ENCODE measurements at places on chromosomes 7 and 10. TPM values are rescaled to one million over a fixed set of nuclear protein-coding genes. Genes with fewer than 3 reads are reported as not detected.
A peak's percentile ranks its signal among the peaks of the same experiment; 100 is the strongest.

ITPRID1 gene
- not detected for polyA plus RNA-seq

LEP gene
- 0.73 TPM for polyA plus RNA-seq

GRCh38 chr7:157693071-157693520, 356.3 kb downstream of the DNAJB6 start:
- no peak for DNase-seq

DNA sequence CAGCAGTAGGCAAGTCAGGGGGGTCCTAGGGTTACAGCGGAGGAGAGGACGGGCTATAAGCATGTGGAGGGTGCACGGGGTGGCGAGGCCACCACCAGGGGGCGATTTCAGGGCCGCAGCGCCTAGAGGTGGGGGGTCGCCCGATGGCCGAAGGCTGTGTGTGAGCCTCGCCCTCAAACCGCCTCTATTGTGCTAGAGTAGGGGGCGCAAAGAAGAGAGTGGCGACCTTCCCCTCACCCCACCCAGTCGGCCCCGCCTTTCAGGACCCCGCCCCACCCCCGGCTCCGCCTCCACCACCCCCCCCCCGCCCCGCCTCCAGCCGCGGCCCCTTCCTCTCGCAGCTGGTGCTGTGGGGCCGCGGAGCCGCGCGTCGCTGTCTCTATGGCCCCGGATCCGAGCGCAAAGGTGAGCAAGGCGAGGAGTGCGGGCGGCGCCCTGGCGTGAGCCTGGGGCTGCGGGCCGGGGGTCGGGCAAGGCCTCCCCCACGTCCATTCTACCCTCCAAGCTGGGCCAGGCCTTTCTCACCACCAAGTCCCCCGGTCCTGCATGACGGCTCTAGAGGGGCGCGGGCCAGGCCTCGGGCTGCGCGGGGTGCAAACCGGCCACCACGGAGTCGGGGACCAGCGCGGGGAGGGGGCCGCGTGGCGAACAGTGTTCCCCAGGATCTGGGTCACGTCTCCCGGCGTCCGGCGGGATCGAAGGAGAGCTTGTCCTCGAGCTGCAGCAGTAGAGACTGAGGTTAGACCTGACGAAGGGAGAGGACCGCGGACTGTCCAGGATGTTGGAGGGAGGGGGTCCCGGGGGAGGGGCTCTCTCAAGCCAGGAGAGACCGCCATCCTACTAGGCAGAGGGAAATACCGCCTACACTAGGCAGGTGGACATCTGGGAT, at the start of gene SEMA4G:
TSS of gene SEMA4G (plus strand) at position 318 of the 889 bp plus-strand sequence. CDS start 3,409 bp downstream, outside the sequence.
- peak; percentile 23 for DNase-seq

NPY4R gene
- polyA plus RNA-seq, result not detected

DNA sequence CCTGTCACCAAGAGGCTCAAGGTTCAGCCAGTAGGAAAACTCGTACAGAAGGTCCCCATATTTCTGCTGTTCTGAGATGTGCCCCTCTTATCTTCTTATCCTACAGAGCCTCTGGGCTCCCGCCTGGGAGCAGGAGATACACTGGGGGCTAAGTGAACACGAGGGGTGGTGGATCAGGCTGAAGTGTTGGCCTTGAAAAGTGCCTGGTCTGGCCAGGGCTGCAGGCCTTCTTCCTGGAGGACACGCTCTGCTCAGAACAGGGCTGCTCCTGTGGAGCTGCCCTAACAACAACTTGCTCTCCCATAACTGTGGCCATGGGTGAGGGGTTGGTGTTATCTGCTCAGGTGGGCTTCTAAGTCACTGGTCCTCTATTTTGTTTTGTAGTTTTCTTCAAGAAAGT, 33.7 kb downstream of the C10orf120 start:
- no peak for DNase-seq

ACTL6B gene
- not detected for polyA plus RNA-seq

DNA sequence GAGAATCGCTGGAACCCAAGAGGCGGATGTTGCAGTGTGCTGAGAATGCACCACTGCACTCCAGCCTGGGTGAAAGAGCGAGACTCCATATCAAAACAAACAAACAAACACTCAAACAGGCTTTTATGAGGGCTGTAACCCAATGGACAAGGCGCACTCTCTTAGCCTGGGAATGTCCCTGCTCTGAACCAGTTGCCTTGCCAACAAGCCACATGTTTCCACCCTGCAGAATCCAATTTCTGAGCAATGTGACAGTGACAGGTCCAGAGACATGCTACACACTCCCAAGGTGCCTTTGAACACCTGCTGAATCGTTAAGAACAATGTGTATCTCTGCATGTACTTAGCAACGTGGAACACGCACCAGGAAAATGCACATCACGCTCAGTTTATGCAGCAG, 186.8 kb upstream of the AUTS2 start:
- no peak for DNase-seq

- no peak for DNase-seq
Observed at GRCh38 chr10:131982796-131983195, 1.1 kb upstream of the BNIP3 start.

FXYD4 gene
- not detected for polyA plus RNA-seq

- no peak for DNase-seq
Observed at GRCh38 chr7:50564640-50565558, at the start of gene DDC. DDC (minus strand) TSS chr7:50565405; CDS start chr7:50544085, 21,320 bp downstream.

DNA sequence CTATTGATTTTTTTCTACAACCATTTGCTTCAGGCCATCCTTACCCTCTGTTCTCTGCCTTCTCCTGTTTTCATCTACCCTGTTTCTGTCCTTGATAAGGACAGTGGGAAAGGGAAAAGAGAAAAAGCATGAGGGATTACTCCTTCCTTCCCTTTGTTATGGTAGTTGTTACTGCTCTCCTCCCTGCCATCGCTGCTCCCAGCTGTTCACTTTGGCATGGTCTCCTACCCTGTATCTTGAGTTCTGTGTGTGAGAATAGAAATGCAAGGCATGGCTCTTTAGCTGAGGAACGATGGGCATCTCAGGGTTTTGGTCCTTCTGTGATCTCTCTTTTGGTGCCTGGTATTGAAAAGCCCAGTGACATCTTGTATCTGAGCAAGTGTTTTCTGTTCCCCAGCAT, 6.4 kb downstream of the CCSER2 start:
- no peak for DNase-seq

- DNase-seq, result no peak
Observed at GRCh38 chr10:60948851-60949250, 4.9 kb upstream of the RHOBTB1 start.

DNA sequence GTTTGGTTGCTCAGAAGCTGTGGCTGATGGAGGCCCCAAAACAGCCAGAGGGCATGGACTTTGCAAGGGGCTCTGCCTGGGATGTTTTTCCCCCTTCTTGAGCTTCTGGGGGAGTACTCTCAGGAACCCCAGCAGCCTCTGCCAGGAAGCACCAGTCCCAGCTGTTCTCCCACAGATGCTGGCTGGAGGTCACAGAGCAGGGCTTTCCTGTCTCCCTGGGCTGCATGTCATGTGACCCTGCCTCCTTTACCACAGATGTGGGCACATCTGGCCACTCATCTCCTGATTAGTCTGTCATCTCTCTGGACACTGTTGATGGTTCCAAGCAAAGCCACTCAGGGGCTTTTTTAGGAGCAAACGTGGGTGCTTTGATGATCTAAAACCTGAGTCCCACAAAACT, 136.7 kb downstream of the NEURL1 start:
- DNase-seq, result no peak

GRCh38 chr7:120841608-120842007, 16.3 kb downstream of the TSPAN12 start:
- DNase-seq, result no peak

CAPZA2 gene
- polyA plus RNA-seq, result 93.0 TPM

MAT1A gene
- polyA plus RNA-seq, result not detected

GRCh38 chr7:54663186-54663585, 95.8 kb downstream of the SEC61G start:
- DNase-seq, result no peak

- no peak for DNase-seq
Observed at GRCh38 chr7:18513343-18513742, 17.8 kb downstream of the HDAC9 start.

NFE2L3 gene
- polyA plus RNA-seq, result 0.80 TPM

DNA sequence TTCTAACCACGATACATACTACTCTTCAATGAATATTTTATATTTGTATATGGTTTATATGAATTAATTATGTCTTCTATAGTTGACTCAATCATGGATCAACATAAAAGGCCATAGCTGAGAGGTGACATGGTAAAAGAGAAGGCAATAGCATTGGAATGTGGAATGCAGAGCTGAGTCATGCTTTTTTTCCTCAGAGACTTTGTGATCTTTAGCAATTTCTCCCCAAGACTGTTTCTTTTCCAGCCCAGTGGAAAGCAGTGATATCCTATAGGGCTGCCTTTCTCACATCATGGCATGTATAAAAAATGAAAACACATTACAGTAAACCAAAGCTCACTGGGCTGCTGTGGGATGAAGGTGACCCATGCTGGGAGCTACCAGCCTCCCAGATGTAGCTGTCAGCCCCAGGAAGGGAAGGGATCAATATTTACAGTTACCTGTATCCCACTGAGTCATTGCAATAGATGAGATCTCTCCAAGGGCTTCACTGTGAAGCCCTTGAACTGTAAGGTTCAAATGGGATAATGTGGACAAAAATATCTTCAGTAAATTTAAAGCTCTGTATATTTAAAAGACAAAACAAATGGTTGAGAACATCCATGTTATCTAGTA, 30.2 kb downstream of the SLC39A12 start:
- no peak for DNase-seq

GBX1 gene
- 1.0 TPM for polyA plus RNA-seq

GRCh38 chr7:29271319-29271658, 76.7 kb downstream of the CHN2 start:
- no peak for DNase-seq

GRCh38 chr10:123848564-123849457, 42.8 kb downstream of the CPXM2 start:
- DNase-seq, result no peak

- DNase-seq, result no peak
Observed at GRCh38 chr10:44763331-44763730, 147.8 kb upstream of the TMEM72 start.

DNA sequence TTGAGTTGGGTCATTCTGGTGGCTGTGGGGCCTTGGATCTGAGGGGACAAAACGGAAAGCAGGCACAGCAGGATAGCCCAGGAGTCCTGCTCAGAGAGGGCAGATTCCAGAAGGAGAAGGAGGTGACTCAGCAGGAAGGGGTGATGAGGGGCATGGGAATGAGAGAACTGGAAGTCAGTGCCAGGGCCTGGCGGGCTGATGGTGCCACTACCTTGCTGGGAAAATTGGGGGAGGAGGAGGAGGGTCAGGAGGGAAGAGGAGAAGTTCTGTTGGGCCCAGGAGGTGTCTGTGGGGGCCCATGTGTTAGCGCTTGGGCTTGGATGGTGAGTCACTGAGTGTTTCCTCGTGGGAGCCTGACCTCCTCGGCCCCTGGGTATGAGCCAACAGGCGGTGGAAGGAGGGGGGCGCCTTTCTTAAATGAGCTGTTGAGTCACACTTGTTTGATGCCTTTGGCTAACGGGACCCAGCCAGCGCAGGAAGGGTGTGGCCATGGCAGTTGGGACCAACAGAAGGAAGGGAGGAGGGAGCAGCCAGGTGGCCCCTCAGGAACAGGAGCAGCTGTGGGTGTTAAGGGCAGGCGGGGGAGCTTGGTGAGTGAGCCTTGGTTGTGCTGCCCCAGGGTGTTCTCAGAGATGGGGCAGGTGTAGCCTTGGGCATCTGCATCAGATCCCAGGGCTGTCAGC, 130.0 kb upstream of the BTBD16 start:
- DNase-seq, result peak; percentile 93

DNA sequence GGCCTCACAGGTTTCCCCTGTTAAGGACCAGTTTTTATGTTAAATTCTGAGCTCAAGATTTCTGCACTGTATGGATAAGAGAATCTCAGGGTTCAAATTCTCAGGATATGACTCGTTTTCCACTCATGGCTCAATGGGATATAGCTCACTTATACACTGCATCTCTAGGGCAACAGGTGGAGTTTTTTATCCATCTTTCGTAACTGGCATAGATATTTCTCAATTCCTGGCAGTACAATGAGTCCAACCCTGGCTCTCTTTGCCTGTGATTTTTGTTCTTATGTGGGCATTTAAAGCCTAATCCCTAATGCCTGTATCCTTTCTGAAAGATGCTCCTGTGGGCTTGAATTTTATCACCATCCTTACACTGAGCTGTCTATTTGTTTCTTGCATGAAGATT, 7.6 kb downstream of the CCDC172 start:
- DNase-seq, result no peak

DNA sequence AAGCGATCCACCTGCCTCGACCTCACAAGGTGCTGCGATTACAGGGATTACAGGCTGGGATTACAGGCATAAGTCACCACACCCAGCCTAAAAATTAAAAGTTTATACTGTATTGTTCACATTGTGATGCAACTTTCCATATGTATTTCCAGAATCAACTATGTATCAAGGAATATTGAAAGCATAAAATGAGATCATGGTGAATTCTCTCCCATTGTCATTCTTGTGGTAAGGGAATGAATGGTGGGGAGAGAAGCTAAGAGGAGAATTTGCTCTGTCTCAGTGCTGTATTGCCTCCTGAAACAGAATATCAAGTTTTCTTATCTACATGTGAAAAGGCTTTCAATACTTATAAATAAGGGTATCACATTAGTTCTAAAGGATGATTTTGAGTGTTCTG, 81.7 kb downstream of the CD36 start:
- DNase-seq, result no peak

DNA sequence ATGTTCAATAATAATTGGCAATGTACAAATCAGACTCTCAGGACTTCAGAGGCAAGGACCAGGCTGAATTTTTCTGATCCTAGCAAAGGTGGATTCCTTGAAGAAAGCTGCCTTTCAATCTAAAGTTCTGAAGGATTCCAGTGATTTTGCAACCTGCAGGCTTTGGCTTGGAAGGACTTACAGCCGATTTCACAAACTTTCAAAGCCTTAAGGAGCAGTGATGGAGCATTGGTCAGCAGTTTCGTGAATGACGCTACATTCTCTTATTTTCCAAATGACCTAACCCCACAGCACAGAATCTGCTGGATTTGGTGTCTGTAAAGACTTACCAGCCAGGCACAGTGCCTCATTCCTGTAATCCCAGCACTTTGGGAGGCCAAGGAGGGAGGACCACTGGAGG, 167.5 kb downstream of the ARHGAP12 start:
- DNase-seq, result no peak

DNA sequence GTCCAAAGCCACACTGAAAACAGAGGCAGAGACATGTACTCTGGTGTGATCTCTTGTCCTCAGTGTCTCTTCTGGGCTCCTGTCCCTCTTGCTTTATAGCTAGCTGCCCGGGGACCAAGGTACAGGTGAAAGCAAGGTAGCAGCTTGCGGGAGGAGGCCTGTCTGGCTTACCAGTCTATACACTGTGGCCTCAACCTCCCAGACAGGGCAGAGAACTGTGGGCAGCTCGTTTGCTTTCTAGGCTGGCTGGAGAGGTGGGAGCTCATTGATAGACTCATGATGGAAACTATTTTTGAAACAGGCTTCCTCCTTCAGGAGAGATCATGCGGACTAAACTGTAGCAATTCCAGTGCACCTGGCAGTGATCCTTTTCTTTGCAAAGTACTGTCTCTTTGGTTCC, 4.6 kb downstream of the CYREN start:
- no peak for DNase-seq

GPR85 gene
- polyA plus RNA-seq, result 0.58 TPM

- no peak for DNase-seq
Observed at GRCh38 chr10:20682782-20683181, 214.3 kb downstream of the NEBL start.

GRCh38 chr10:66457629-66458028, 468.2 kb upstream of the LRRTM3 start:
- DNase-seq, result no peak
